ENCODE measurements at places on chromosomes 16 and 17. TPM values are rescaled to one million over a fixed set of nuclear protein-coding genes. Genes with fewer than 3 reads are reported as not detected.
A peak's percentile ranks its signal among the peaks of the same experiment; 100 is the strongest.

The TRIM72 gene
- total RNA-seq = not detected

- no peak for DNase-seq
Measured at GRCh38 chr16:52707676-52708337, 160.9 kb upstream of the TOX3 start.

DNA sequence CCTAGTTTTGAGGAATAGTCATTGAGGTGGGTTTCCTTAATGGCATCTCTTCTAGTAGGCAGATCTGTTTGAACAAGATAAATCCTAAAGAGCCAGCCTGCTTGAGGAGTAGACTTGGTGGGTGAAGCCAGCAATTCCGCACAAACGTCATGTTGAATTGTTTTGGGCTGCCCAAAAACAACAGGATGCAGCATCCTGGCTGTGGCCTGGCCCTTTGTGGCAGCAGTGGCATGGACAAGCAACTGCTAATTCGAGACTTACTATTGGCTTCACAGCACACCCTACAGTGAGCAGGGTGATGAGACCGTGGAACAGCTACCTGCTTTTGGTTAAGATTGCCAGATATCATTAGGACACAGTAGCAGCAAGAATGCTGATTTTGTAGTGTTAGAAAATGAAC, 9.3 kb upstream of the VPS4A start:
- no peak for DNase-seq

GRCh38 chr17:37640015-37640414, 3.2 kb downstream of the DDX52 start:
- DNase-seq = no peak

DNA sequence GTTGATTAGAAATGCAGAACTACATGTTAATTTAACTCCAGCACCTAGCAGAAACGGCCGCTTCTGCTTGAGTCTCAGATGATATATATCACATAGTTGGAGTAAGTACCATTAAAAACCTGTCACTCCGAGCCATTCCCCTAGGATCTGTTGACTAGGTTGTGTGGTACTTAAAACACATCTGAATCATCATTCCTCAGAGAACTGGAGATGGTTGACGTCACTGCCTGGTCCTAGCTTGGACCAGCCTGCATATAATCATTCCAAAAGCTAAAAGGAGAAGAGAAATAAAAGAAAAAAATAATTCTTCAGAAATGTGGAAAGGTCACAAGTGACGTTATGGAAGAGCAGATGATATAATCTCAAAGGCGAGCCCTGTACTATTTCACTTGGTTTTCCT, 31.3 kb upstream of the RASL10B start:
- no peak for DNase-seq

GRCh38 chr17:63402431-63403212, 43.5 kb downstream of the CYB561 start:
- DNase-seq = no peak

- no peak for DNase-seq
Measured at GRCh38 chr16:26273607-26274006, 581.8 kb downstream of the HS3ST4 start.

DNA sequence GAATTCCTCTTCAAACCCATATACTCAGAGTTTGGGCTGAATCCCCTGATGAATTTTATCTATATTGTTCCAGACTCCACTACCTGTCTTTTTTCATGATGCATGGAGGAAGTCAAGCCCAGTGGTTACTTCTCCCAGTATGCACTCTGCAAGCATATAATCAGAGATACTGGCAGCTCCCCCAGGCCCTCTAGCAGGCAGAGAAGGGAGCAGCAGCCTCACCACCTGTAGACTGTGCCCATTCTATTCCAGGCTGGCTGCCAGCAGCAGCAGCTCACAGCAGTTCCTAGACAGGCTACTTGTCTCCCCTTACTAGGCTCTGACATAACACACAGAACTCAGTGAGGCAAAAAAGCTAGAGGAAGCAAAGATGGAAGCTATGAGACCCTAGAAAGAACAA, 3.4 kb downstream of the MKS1 start:
- no peak for DNase-seq

DNA sequence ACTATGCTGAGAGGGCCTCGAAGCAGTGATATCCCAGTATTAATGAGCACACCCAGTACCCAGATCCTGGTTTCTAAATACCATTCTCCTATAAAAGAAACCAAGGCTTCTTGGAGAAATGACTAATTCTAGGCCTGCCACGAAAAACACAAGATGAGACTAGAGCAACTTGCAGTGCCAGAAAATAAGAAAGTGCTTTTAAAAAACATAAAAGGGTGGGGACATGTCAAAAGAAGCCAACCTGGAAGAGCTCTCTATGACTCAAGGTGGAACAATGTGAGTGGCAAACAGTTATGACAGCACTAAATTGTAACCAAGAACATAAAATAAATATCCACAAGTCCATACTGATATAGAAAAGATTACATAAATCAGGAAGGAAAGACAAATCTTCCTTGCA, 153.2 kb upstream of the KCNJ18 start:
- DNase-seq = no peak

DNA sequence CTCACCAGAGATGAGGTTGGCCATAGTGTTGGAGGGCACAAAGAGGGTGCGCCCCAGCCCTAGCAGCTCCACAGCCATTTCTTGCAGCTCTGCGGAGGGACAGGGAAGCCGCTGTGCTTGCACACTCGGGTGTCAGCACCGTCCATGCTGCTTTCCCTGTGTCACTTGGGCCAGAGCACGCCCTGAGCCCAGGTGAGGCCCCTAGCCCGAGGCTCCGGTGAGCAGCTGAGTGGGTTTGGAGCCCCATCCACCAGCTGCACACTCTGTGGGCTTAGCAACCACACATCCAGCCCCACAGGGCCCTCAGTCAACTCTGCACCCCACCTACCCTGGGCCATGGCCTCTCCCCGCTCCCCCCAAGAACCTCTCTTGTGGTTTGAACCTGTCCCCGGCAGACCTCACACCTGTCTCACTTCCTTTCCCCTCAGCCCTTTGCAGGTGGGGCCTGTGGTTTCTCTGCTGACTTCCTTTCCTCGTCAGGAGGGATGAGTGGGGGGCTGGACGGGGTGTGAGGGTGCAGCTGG, 20.7 kb downstream of the TMEM235 start:
- DNase-seq = no peak

GRCh38 chr17:73104450-73104849, 12.0 kb upstream of the SLC39A11 start:
- DNase-seq = no peak

DNA sequence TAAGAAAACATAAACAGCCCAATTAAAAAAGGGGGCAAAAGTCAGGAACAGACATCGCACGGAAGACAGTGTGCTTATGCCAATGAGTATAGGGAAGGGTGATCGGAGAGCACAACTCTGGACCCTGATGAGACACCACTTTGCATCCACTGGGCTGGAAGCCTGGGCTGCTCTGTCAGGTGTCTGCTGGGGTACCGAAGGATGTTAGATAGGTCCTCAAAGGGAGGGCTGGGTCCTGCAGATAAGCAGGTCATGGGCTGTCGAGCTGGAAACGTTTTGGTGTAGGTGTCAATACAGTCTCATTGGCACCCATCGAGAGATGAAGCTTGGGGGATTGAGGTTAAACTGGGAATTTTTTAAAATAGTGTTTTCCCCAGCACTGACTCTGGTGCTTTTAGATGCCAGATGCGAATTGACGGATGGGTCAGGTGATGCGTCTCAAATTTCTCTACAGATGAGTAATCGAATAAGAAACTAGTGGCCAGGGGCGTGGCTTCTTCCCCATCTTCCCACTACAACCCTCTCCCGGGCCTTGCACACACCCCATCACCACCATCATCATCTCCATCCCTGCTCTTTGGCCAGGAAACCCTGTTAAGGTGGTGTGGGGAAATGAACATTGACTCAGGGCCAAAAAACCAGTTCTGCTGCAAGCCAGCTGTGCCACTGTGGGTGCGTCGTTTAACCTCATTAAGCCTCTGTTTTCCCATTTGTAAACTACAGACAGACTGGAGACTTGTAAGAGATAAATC, 47.8 kb upstream of the IRF8 start:
- DNase-seq = no peak

DNA sequence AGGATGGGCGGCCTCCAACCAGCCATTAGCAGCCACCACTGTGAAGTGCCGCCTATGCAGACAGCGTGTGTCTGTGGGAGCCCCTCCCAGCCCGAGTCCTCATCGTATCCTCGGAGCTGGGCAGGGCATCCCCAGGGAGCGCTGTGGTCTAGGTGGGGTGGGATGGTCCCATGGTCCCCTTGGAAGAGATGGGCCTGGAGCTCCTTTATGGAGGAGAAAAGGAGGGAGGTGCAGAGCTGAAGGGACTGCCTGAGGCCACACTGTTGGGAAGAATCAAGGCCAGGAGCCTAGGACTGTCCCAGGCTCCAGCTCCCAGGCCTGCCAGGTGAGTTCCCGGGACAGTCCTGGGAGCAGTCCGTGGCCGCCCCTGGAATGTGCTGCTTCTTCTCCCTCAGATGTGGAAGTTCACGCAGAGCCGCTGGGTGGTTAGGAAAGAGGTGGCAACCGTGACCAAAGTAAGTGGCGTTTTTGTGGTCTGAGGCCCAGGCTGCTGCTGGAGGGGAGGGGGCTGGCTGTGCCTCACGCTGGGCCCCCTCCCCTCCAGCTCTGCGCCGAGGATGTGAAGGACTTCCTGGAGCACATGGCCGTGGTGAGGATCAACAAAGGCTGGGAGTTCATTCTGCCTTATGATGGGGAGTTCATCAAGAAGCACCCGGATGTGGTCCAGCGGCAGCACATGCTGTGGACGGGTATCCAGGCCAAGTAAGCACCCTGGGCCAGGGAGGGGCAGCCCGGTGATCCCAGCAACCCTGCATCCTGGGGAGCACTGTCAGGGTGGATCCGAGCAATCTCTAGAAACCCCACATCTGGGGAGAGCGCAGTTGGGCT, 27.0 kb downstream of the POLR3E start:
- DNase-seq = no peak

The SLC2A4 gene
- 3.4 TPM for total RNA-seq

The NKD1 gene
- 0.22 TPM for total RNA-seq

- peak; percentile 38 for DNase-seq
Measured at GRCh38 chr17:65794572-65794971, 233.1 kb upstream of the AXIN2 start.

The SP6 gene
- 7.9 TPM for total RNA-seq

DNA sequence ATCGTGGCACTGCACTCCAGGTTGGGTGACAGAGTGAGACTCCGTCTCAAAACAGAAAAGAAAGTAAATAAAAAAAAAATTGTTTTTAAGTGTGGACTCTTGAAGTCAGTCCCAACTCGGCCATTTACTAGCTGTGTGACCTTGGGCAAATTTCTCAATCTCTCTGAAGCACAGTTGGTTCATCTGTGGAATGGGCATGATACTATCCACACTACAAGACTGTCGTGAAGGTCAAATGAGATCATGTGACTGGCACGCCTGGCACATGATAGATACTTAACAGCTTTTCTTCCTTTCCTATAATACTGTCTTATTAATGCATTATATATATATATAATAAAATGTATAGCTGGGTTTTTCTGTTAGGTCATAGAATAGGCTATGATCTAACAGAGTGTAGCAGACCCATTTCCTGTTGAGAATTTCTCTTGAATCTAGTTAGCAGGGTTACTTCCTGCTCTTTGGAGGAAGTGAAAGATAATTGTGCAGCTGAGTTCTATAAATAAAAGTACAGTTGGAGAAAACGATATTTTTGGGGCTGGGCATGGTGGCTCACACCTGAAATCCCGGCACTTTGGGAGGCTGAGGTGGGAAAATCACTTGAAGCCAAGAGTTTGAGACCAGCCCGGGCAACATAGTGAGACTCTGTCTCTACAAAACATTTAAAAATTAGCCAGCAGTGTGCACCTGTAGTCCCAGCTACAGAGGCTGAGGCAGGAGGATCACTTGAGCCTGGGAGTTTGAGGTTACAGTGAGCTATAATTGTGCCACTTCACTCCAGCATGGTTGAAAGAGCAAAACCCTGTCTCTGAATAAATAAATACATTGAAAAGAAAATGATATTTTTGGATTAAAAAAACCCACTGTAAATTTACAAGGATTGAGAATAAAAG, 7.3 kb downstream of the MILR1 start:
- DNase-seq = no peak

DNA sequence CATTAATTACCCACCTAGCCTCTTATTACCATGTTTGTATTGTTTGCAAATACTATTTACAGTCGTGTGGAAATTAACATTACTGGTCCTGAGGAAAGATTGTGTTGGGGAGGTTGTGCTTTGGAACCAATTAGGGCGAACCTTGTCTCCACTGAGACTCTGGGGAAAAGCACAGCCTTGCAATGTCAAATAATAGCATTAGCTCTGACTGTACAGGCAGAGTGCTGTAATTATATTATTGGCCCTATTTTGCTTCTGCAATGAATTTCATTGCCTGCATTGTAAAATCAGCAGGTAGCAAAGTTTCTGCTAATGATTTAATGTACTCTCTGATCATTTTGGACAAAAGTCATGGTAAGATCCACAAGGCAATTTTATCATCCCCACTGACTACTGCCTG, 97.0 kb downstream of the WWOX start:
- no peak for DNase-seq

GRCh38 chr16:29983420-29984136, 9.9 kb downstream of the TAOK2 start:
- no peak for DNase-seq

- peak; percentile 55 for DNase-seq
Measured at GRCh38 chr16:85515319-85515745, 97.8 kb upstream of the GSE1 start.

The HEXIM2 gene
- 2.0 TPM for total RNA-seq

GRCh38 chr17:49494399-49494985, 601 bp upstream of the NGFR start:
- DNase-seq = no peak

- DNase-seq = no peak
Measured at GRCh38 chr16:8673611-8674412, 605 bp upstream of the ABAT start.

DNA sequence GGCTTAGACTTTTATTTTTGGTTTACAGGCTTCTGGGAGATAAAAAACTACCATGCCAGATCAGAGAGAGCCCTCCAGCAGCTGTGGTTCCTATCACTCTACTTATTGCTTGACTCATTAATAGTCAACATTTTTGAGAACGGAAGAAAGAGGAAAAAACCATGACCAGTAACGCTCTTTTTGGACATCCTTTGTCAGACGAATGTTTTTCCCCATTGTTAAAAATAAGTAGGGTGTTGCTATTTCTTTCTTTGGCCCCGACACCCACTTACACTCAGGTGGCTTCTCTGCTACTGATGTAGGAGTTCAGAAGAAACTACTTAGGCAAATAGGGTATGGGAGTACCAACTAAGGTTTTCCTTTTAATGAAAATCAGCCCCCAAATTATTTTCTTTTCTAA, 27.5 kb downstream of the TVP23A start:
- DNase-seq = no peak

The ASPA gene
- total RNA-seq = not detected

DNA sequence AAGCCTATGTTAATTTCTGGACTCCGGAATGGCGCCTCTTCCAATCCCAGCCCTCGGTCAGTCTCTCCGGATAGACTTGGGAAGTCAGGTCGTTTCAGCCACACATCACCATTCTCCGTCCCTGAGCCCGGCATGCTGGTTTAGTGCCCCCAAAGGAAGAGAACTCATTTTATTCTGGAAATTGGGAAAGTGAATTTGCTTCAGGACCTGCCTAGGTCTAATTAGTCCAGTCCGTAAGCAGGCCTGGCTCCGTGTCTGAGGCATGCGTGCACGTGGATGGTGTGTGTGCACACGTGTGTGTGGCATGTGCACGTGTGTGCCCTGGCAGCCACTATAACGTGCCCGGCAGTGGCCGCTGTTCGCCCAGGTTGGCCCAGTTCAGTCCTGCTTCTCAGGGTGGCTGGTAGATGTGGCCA, 77.4 kb downstream of the RPA1 start:
- DNase-seq = no peak

All from K562 (cell line).